Progenitor cell of endocrine pancreas (in vitro differentiated cells): ENCODE measurements at places on chromosomes 4 and X.

GRCh38 chr4:52098618-52099017, 47.5 kb downstream of the SPATA18 start:
- no peak for DNase-seq

GRCh38 chr4:36138220-36138619, 106.1 kb downstream of the ARAP2 start:
- DNase-seq, result no peak

GRCh38 chrX:117765211-117765610, 351.4 kb downstream of the KLHL13 start:
- no peak for DNase-seq

- no peak for DNase-seq
Measured at GRCh38 chrX:133969191-133969590, 16.2 kb downstream of the GPC3 start.

GRCh38 chr4:121339824-121340223, 41.0 kb downstream of the QRFPR start:
- no peak for DNase-seq

DNA sequence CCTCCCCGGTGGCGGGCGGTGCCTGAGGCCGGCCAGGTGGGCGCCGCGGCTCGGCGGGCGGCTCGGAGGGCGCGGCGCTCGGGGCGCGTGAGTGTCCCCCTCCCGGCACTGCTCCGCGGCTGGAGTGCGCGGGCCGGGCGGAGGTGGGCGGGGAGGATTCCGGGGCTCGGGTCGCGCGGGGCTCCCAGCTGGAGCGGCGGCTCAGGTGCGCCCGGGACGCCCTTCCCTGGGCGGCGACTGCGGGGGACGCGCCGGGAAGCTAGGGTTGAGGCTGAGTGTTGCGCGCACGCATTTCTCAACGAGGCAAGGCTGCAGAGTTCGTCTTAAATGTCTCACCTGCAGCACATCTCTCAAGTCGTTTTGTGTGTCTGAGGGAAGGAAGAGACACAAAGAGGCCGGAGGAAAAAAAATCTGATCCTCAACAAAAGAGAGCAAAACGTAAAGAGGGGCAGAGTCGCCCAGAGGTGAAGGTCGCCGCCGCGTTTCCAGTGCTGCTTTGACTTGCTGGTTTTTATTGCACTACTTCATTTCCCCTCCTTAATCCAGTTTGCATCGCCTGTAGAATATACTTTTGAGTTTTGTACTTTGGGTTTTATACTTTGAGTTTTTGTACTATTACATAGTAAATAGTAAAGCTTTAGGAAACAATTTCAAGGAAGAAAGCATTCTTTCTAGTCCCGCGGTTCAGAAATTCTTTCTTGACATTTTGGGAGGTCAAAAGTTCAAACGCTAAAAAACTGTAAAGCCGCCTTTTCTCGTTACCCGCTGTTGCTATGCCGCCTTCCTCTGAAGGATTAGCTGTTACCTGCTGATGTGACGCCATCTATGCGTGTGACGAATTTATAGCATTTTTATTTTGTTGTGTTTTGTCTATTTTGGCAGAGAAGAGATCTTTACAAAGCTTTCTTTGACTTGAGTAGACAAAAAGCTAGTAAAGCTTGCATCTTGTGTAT, 106.5 kb upstream of the STOX2 start:
- peak; percentile 47 for DNase-seq

GRCh38 chrX:136754651-136755050, 26.1 kb downstream of the ARHGEF6 start:
- no peak for DNase-seq
